ENCODE measurements at places on chromosomes 13 and 19. TPM values are rescaled to one million over a fixed set of nuclear protein-coding genes. Genes with fewer than 3 reads are reported as not detected.

- DNase-seq: no peak
Measured at GRCh38 chr13:102291587-102292218, 110.1 kb downstream of the FGF14 start.

DNA sequence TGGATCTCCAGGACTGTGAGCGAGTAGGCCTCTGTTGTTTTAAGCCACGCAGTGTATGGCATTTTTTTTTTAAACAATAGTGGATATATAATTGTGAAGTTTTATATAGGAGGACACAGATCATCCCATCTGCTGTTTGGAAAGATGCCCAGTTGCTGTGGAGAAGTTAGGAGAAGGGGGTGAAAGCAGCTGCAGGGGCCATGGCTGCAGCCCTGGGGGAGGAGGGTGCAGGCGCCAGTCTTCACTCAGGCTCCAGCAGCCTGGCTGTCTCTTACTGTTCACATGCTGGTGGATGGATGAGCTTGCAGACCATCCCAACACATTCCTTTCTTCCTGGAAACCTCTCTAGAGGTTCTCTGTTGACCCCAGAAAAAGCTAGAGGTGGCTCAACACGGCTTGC lies 242.3 kb downstream of the TEX29 start:
- no peak for DNase-seq

GRCh38 chr19:10219678-10220077 lies 11.5 kb downstream of the S1PR2 start:
- DNase-seq: no peak

The GFY gene
- polyA plus RNA-seq: not detected
